ENCODE measurements at places on chromosomes 6 and 20.

DNA sequence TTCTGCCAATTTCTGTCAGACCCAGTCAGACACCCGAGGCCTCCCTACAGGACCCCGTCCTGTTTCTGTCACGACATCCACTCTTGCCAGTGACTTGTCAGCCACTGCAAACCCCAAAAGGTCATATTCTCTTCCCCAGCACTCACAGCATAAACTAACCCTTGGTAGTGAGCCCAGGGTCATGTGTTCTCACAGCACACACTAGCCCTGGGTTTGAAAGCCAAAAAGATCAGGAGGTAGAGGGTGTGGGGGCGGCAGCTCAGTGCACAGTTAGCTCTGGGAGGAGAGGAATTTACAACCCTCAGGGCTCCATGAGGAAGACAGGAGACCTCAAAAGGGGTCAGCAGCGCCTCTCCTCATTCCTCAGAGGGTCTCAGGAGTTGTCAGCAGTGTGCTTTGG lies 9.9 kb upstream of the SNX9 start:
- no peak for DNase-seq

- DNase-seq, result peak; percentile 49
Observed at GRCh38 chr6:108359901-108360882, 65.3 kb downstream of the AFG1L start.

DNA sequence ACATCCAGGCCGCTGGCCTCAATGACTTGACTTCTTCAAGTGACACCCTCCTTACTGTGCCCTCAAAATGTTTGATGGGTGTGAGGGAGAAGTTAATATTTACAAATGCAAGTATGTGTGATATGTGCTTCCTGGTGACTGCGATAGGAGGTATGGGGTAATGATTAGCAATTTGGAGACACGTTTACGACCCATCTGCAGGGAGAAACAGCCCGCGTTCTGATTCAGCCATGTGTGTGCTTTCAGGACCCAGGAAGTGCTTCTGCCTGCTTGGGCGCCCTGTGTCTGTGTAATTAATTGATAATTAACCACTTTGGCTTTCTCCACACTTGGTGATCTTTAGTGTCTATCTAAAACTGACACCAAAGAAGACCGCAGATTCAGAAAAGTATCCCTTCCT lies 25.0 kb downstream of the SIRPA start:
- no peak for DNase-seq

DNA sequence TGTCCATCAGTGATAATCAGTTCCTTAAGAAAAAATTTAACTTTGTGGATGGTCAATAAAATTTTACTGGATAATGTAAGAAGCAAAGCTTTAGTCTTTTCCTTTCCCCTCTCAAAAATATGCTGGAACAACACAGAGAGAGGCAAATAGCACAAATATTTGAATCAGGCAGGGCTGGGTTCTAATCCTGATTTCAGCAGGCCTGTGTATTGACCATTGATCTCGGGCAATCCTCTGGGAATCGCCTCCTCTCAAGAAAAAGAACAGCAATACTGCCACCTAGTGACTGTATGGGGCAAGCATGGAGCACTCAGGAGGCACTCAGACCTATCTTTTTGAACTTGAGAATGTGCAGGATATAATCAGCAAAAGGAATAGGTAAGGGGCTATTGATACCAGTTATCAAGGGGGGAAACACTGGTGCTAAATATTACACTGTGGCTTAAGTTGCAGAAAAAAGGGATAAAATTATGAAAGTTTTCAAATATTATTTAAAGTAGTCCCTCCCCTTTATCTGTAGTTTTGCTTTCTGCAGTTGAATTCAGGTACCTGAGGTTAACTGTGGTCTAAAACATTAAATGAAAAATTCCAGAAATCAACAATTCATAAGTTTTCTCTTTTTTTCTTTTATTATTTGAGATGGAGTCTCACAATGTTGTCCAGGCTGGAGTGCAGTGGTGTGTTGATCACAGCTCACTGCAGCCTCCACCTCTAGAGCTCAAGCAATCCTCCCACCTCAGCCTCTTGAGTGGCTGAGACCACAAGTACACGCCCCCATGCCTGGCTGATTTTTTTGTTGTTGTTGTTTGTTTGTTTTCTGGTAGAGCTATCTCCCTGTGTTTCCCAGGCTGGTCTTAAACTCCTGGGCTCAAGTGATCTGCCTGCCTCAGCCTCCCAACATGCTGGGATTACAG lies 91.8 kb upstream of the NHSL1 start:
- peak; percentile 67 for DNase-seq

- no peak for DNase-seq
Observed at GRCh38 chr6:66264376-66264775, 557.4 kb upstream of the EYS start.

GRCh38 chr6:146857980-146858347 lies 259.2 kb downstream of the ADGB start:
- peak; percentile 34 for DNase-seq

DNA sequence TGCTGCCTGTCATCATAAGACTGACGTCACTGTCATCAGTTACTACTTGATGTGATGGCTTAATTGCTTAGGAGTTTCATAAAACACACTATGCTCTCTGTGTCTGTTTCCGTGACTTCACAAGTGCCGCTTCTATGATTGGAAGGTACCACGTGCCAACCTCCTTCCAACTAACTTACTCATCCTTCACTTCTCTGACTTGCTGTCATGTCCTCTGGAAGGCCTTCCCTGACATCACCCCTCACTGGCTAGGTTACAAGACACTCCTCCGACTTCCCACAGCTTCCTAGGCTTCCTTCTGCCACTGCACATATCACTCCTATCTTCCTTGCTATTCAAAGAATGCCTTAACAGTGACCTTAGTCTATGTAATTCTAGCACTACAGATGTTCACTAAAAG lies 20.4 kb downstream of the SERINC3 start:
- DNase-seq, result peak; percentile 95

DNA sequence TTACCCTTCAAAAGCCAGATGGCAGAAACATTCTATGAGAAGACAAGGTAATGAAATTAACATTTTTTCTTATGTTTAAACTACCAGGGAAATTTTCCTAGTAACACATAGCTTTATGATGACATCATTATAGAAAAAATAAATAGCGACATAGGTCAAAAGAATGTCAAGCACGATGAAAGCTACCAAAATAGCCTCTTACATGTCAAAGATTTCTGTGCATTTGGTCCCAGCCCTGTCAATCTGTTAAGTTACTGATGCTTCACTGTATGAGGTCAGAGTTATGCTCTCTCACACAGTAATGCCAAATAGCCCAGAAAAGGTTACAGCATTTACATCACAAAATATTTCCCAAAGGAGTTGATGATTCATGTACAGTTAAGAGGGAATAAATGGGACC lies 199.8 kb upstream of the DEFB112 start:
- peak; percentile 50 for DNase-seq

DNA sequence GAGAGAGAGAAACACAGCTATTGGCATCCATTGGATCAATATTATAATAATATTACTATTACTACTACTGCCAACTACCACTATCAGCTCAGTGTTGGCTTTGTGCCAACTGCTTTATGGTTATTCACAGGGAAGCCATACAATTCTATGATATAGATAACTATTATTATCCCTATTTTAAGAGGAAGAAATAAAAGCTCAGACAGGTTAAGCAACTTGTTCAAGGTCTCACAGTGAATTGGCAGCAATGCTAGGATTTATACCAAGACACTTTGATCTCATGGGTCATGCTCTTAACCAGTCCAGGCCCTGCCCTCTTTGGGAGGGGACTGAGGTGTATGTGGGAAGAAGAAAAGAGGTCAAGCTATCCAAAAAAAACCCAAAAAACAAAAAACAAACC lies 82.0 kb upstream of the TRAF3IP2 start:
- DNase-seq, result no peak

DNA sequence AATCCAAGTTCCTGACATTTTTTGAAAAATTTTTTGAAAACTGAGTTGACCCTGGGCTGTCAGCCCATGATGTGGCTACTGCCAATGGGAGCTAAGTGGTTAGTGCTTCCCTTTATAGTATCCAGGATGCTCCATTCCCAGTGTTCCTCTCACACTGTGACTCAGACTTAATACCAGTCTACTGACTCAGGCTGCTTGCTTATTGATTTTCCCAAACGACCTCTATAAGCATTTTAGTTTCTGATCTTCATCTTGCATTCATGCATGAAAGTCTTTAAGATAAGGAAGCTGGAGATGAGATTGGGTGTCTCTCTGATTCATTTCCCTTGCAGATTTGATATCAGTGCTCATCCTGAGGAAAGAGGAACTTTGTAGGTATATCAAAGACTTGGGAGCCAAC lies 560.0 kb downstream of the TBC1D32 start:
- DNase-seq, result peak; percentile 29

GRCh38 chr20:25251558-25251957 lies 3.7 kb downstream of the PYGB start:
- peak; percentile 53 for DNase-seq

- DNase-seq, result no peak
Observed at GRCh38 chr6:88872962-88873361, 90.5 kb downstream of the RNGTT start.

GRCh38 chr20:62400541-62400940 lies 6.5 kb downstream of the CABLES2 start:
- DNase-seq, result no peak

- no peak for DNase-seq
Observed at GRCh38 chr20:63447320-63447719, 25.1 kb downstream of the KCNQ2 start.

DNA sequence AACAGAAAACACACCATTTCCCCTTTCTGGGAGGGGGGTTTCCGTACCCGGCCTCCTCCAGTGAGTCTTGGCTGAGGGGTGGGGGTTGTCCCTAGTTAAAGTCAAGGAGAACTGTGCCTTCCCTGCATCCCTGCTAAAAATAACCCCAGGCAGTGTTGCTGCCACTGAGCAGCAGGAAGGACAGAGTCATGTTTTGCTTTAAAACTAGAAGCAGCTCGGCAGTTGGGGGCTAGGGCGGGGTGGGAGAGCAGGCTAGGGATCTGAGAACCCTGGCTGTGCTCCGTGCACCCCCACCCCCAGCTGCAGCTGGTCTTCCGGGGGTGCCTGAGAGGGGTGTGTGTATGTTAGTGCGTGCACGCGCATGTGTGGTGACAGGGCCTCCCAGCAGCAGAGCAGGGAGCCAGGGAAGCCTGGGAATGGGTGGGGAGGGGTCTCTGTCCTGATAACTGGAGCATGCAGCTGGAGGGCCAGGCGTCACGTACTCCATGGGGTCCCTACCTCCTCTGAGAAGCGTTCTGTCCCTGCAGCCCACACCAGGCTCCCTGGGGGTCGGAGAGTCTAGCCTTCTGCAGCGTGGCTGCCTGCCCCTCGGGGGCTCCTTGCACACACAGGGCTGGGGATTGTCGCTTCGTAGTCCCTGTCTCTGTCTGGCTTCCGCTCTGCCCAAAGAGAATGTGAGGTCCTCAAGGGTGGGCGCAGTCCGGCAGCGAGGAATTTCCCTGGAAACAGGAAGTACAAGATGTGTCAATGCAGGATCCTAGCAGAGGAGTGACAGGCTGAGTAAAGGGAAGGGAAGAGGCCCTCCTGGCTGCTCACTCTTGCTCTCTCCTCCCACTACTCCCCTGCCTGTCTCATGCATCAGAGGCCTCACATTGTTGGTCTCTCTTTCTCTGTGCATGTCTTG lies 16.8 kb upstream of the ARMC12 start:
- DNase-seq, result peak; percentile 59

GRCh38 chr20:9454791-9455190 lies 59.6 kb upstream of the LAMP5 start:
- no peak for DNase-seq

GRCh38 chr6:44468835-44469234 lies 81.3 kb downstream of the CDC5L start:
- DNase-seq, result no peak

GRCh38 chr6:134636186-134636799 lies 313.6 kb downstream of the ALDH8A1 start:
- no peak for DNase-seq

- no peak for DNase-seq
Observed at GRCh38 chr6:150634964-150635292, 35.2 kb downstream of the PLEKHG1 start.

DNA sequence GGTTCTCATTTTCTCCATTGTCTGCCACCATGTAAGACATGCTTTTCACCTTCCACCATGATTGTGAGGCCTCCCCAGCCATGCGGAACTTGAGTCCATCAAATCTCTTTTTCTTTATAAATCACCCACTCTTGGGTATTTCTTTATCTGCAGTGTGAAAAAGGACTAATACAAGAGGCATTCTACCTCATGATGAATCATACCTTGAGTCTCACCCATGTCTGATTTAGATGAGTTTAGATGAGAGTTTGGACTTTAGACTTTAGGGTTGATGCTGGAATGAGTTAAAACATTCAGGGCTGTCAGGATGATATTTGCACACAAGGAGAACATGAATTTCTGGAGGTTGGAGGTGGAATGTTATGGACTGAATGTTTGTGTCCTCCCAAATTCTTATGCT lies 545.6 kb downstream of the C6orf118 start:
- DNase-seq, result no peak

DNA sequence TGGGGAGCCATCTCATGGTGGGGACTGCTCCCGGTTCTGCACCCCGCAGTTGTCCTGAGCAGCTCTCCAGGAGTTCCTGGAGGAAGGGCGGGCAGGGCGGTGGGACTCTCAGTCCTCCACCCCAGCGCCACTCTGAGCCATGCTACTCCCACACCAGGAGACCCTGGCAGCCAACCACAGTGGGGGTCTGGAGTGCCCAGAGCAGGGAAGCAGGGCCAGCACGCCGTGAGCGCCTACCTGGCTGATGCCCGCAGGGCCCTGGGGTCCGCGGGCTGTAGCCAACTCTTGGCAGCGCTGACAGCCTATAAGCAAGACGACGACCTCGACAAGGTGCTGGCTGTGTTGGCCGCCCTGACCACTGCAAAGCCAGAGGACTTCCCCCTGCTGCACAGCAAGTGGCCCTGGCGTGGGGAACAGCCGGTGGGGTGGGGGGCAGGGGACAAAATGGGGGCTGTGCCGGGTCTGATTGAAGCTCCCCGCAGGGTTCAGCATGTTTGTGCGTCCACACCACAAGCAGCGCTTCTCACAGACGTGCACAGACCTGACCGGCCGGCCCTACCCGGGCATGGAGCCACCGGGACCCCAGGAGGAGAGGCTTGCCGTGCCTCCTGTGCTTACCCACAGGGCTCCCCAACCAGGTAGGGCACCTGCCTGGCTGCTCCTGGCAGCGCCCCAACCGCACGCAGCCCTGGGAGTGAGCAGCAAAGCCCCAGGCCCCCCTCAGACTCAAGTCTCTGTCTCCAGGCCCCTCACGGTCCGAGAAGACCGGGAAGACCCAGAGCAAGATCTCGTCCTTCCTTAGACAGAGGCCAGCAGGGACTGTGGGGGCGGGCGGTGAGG lies 1.6 kb upstream of the TNFRSF6B start:
- no peak for DNase-seq

DNA sequence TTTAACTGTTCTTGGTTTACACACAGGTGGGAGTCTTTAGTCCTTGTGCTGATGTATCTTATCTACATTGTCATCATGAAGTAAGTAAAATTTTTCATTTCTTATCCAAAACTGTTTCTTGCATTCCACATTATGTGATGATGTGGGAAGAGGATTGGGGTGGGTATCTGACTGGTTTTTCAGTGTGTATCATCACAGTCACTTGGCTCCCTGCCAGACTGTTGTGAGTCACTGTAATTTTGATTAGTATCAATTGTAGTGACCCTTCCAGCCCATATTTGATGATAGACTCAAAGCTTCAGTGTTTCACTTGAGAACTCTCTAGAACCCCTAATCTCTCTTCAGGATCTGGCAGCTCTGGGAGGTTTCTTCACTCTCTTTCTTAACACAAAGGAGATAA lies 84.5 kb upstream of the RIN2 start:
- no peak for DNase-seq
